ENCODE measurements at places on chromosomes 7 and 10.
A peak's percentile ranks its signal among the peaks of the same experiment; 100 is the strongest.

DNA sequence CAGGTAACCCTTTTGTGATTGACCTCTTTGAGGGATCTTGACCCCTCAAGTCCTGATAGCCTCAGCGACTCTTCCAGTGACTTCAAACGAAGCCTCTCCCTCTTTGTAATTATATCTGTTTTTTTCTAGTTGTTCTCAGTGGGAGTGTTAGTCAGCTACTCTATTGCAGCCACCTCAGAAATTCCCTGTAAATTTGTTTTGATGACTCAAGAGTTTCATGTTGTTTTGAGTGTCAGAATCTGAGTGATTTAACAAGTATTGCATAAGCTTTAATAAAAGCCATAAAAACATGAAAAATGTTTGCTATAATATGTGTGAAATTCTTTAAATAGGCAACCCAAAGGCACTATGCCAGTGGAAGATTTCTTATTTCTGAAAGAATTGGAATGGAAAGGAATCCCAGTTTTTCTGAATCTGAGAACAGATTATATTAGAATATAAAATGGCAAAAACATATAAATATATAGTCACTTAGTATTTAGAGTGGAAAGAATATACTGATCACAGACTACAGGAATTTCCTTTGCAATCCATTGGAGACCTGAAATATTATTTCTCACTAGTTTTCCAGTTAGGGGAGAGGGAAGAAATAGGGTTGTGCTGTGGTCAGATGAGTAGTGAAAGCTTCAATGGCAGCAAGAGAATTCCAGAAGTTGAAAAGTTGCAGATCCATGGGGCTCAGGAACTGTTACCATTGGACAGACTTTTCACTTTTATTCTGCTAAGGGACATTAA, 94.4 kb upstream of the SEMA3C start:
- DNase-seq: peak; percentile 72

DNA sequence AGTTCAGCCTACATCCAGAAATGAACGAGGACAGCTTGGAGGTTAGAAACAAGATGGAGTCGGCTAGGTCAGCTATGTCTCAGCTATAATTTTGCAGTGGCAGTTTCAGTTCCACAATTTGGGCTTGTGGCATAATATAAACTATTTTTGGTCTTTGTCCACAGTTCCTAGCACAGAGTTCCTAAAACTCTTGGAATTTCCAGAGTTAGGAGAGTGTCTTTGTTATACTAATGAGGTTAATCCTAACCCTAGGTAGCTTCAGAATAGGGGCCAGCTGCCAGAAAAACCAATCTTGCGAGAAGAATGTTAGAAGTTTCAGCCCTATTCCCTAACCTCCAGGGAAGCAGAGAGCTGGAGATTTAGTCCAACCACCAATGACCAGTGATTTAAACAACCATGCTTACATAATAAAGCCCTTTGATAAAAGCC, 131.9 kb downstream of the AKR1D1 start:
- DNase-seq: no peak

DNA sequence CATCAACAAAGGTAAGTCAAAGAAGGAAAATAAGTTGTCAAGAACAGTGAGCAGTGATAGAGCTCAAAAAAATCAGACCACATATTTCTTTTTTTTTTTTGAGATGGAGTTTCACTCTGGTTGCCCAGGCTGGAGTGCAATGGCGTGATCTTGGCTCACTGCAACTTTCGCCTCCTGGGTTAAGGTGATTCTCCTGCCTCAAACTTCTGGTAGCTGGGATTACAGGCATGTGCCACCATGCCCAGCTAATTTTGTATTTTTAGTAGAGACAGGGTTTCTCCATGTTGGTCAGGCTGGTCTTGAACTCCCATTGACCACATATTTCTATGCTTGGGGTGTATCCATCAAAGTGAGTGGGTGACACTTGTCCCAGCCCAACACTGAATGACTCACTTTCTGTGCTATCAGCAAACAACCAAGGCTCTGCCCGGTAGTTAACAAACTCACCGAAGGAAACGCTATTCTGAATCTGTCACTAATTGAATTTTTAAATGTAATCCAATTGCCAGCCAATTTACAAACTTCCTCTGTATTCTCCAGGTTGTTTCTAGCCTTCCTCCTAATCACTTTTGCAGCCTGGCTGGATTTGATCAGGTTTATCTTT, 19.6 kb upstream of the SMNDC1 start:
- no peak for DNase-seq

- DNase-seq: no peak
Measured at GRCh38 chr10:26242706-26243350, 26.3 kb downstream of the GAD2 start.

DNA sequence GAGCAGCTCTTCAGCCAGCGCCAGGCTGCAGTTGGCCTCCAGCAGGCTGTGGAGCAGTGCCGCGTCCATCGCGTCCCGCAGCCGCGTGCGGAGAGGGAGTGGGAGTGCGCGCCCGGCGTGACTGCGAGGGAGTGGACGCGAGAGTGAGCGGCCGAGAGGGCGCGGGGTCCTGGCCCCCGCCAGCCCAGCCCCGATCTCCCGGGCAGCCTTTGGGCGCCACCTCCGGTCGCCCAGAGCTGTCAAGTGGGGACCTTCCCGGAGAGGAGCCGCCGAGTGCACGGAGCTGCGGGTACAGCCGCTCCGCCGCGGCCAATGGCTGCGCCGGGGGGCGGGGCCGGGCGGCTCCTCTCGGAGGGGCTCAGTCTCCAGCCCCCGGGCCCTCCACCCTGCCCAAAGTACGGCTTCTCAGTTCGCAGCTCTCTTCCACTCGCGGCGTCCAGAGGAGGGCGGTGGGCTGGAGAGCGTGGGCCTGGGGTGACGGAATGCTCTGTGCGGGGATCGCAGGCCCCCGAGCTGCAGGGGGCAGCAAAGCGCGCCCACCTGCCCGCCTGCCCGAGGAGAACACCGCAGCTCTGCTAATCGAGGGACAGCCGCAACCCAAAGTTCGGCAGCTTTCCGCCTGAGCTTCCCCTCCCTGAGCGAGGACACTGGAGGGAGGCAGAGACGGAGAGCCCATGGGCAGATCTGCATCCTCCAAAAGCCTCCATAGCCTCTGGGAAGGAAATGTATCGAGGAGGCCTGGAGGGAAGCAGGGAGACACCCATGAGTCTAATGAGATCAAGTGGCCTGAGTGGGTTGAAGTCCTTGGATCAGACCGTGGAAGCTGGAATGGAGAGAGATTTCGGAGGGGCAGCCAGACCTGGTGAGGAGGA, at the start of gene CRHR2:
Gene CRHR2 (minus strand): TSS at position 245 of the 872 bp plus-strand sequence. CDS start 176 bp downstream, at position 69.
- DNase-seq: no peak

DNA sequence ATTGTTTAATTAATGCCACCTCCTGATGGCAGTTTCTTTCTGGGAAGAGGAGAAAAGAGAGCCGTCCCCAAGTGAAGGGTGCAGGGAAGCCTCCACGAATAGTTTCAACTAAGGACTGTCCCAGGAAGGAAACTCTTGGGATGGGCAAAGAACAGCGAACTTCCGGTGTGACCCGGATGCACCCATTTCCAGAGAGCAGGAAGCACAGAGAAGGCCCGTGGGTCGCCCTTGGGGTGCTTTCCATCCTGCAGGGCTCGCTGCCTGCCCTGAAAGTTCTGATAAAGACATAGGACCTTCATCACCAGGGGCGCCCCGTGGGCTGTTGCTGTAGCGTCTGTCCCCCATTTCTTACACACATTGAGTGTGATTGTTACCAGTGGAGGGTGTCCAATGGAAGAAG, 27.0 kb downstream of the GTF2I start:
- DNase-seq: no peak

DNA sequence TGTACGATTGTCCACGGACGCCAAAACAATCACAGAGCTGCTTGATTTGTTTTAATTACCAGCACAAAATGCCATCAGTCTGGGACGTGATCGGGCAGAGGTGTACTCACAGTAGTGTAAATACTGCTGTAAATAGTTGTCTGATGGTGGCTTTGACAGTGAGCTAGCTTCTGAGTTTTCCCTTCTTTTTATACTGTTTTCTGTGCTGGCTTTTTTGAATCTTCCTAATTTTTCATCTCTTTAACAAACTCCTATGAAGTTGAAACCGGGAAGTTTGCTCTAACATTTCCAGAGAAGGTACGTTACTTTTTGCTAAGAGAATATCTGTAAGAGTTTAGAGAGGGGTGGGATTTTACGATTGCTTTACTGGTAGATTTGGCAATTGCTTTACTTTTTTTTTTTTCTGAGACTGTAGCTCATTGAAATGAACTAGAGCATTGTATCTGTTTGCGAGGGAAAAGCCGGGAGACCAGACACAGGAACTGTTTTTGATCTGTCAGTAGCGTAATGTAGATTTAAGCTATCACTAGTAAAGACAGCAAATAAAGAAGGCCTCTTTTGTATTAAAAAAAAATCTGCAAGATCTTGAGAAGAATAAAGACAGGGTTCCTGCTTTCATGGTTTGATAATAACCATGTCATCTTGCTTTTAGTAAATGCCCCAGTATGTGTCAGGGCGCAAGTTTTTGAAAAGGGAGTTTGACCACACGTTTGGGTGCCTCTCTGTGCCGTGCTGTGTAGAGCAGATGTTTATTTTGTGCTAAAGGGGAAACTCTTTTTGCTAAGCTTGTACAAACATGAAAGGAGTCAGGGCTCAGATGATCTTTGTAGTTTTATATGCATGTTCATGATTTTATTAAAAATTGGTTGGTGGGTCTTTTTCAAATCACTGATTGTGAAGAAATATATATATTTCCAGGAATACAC, 712 bp downstream of the FOXP2 start:
- no peak for DNase-seq

Data from fibroblast of the conjunctiva (primary cell).